ENCODE measurements at places on chromosomes 5 and 9.

GRCh38 chr5:175388531-175388930 lies 55.5 kb downstream of the DRD1 start:
- no peak for DNase-seq

- DNase-seq = no peak
Observed at GRCh38 chr9:5953743-5954707, 61.4 kb downstream of the RANBP6 start.

DNA sequence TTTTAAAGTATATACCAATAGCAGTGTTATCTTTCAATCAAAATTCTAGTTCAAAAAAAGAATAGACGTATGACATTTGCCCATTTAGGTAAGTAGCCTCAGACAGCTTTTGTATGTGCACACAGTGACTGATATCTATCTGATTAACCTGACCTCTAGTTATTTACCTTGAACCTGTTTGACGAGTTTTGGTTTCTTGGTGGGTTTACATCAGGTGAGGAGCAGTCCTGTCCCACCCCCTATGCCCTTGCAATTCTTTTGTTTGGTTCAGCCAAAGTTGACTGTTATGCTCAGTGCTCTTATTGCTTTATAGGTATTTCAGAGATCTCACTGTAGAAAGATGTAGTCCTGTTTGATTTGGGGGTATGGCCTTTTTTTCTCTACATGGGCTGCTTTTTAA lies 147.2 kb downstream of the ISOC1 start:
- no peak for DNase-seq

- no peak for DNase-seq
Observed at GRCh38 chr9:134330590-134330989, 4.3 kb downstream of the RXRA start.

DNA sequence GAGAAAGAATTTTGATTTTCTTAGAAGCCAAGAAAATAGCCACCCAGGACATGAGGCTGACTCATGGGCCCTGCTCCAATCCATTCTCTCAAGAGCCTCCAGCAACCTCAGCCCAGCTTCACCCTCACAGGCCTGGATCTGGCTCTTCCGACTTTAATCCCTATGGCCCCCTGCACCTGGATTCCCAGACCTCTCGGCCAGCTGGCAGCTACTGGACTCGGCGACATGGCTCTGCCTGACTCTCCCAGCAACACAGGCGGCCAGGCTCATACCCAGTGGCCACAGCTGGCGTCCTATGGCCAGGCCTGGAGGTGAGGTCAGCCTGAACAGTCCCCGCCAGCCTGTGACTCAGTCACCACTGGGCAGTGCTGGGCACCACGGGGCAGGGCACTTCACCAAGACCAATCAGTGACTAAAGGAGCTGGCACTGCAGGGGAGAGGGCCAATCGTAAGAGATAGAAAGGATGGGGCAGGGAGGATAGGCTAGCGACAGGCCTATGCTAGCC lies 6.2 kb upstream of the PDLIM4 start:
- DNase-seq = peak; percentile 16
